ENCODE measurements at places on chromosomes 5 and 9. TPM values are rescaled to one million over a fixed set of nuclear protein-coding genes. Genes with fewer than 3 reads are reported as not detected.
A peak's percentile ranks its signal among the peaks of the same experiment; 100 is the strongest.

DNA sequence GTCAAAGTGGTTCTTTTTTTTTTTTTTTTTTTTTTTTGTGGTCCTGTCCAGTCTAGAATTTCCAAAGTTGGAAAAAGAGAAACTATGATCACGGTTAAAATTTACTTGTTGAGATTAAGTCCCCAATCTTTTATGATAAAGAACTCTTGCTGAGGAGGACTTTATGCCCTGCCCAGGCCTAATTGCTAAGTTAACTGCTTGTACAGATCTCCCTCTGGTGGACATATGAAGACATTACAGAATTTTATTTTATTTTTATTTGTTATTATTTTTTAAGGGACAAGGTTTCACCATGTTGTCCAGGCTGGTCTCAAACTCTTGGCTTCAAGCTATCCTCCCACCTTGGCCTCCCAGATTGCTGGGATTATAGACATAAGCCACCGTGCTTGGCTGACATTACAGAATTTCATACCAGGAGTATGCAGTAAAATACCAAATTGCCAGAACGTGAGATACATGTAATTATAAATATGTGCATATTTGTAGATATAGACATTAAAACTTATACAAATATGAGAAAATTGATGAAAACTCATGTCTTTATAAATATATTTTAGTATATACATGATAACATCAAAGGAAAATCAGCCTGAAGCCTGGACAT is 91.2 kb downstream of the RFK start:
- peak; percentile 77 for DNase-seq

DNA sequence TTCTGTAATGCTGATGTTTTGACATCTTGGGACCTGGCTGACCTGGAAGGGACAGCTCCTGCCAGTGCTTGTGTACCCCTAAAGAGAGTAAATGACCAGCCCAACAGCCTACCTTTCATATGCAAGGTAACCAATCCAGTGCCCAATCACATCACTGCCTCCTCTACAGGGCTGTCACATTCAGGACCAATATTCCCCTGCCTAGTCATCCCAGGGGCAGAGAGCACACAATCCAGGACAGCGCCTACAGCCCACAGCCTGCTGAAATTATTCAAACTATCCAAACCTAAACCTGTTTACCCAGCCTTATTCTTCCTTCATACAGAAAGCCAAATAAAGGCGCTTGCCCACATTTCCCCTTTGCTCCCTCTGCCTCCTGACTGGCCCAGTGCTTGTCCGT is 284.1 kb downstream of the CTNND2 start:
- DNase-seq, result no peak

DNA sequence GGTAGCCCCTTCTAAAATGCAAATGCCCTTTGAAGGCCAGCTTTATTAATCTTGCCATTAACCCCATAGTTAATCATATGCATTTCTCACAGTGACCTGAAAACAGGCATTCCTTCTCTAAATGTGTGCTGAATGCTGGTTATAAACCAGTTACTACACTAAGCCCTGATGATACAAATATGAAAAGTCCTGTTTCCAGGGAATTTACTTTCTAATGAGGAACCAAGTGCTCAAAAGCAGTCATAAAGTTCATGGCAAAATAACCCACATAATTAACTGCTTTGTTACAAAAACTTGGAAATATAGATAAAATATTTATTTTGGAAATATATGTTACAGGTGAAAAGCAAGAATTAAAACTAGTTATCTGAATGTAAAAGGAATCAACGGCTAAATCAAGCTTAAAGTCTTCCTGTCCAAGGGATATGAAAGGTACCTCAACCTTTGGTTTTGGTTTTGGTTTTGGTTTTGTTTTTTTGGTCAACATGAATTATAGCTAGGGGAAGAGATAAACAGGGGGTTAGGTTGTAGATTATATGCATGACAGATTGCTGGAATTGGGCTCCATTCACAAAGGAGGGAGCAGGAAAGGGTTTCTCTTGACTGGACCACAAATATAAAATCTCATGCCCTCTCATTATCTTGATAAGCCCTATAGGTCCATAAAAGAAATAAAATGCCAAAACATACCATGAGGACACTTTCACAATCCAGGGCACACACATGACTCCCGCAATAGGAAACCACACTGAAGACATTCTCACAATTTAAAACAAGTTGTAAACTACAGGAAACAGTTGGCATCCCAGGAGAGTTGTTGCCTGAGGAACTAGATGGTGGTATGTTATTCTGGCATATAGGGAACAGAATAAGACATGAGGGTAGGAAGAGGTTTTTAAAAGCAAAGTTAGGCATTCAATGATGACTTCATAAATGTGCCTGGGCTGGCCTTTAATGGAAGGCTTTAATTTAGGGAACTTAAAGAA is 46.7 kb upstream of the MACIR start:
- no peak for DNase-seq

DNA sequence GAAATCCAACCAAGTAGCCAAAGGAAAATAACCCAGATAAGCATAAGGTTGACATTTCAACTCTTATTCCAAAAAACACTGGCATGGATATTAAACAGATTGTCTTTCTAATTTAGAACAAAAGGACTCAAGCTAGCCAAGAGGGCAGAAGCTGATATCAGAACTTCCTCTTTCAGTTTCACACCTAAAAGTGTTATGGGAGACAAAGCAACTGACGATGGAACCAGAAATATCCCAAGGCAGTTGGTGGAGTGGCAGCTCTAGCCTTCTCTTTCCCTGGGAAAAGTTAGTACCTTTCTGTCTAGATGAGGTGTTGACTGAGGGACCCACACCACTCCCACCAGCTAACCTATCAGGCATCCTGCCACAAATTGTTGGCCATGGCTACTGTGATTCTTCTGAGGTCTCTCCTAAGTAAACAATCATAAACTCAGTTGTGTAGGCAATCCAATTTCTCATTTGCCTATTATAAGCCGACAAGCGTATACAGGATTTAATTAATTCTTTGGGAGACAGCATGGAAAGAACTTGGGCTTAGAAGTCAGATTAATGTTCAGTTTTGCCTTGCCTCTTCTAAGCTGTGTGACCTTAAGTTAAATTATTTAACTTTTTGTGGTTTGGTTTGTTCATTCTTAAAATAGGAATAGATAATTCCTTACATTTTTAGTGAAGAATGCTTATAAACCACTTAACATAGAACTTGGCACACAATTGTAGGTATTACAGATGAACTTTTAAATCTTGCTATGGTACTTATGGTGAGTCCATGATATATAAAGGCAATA is 110.9 kb upstream of the ADAMTSL1 start:
- no peak for DNase-seq

DNA sequence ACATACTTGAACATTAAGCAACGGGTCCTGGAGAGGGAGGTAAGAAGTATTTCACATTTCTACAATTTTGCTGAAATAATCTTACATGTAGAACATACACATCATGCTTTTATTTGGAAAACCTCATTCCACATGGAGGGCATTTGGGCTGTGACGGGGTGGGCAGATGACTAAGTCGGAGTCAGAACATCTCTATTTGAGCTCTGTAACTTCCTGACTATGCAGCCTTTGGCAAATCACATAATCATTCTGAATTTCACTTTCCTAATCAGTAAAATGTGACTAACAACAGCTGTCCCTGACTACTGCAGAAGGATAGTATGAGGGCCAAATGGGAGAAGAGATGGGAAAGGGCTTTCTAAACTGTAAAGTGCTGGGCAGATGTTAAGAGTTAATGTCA is 17.1 kb upstream of the IL6ST start:
- DNase-seq, result peak; percentile 39

- no peak for DNase-seq
Measured at GRCh38 chr9:97660847-97661246, 27.2 kb downstream of the NCBP1 start.

Gene BNC2
- total RNA-seq, result 30.8 TPM

Gene PPP2R2B
- total RNA-seq, result 2.2 TPM

Gene F12
- total RNA-seq, result 1.3 TPM

Gene SLC6A18
- not detected for total RNA-seq

Gene PRRX2
- total RNA-seq, result 9.4 TPM

Data from skin of body (tissue), 3 donors.